ENCODE measurements at places on chromosomes 4 and X.

GRCh38 chrX:19869193-19869592 lies 18.2 kb downstream of the SH3KBP1 start:
- DNase-seq, result peak; percentile 30

GRCh38 chr4:25810461-25811373 lies 52.1 kb downstream of the SEL1L3 start:
- no peak for DNase-seq

GRCh38 chr4:121056066-121056465 lies 16.3 kb downstream of the NDNF start:
- DNase-seq, result no peak

GRCh38 chr4:108536577-108536976 lies 83.8 kb upstream of the RPL34 start:
- no peak for DNase-seq
